ENCODE measurements at places on chromosomes 16 and 17.

- no peak for DNase-seq
Measured at GRCh38 chr16:17936766-17937402, 399.7 kb downstream of the NPIPA8 start.

GRCh38 chr16:31010585-31011325 lies at the start of gene STX1B:
STX1B (minus strand) TSS chr16:31010638; CDS start chr16:31010396, 242 bp downstream.
- DNase-seq = no peak

- DNase-seq = peak; percentile 35
Measured at GRCh38 chr17:50063561-50064252, 7.8 kb downstream of the ITGA3 start.

DNA sequence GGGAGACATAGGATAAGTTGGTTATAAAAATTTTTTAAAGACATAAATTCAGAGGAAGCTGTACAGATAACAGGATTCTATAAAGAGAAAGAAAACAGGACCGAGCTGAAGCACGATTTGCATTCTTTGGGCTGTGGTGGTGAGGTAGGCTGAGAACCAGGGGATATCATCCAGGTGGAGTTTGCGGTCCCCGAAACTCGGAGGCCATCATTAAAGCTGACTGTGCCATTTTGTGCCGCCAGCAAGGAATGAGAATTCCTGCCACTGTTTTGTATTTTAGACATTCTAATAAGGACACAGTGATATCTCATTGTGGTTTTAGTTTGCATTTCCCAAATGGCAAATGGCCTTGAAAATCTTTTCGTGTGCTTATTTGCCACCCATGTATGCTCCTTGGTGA lies 197.9 kb downstream of the IRF8 start:
- no peak for DNase-seq

GRCh38 chr17:27906226-27906580 lies 13.0 kb upstream of the LYRM9 start:
- DNase-seq = no peak

- DNase-seq = no peak
Measured at GRCh38 chr16:22123759-22124490, 31.6 kb downstream of the VWA3A start.

GRCh38 chr16:64295466-64295865 lies 826.4 kb downstream of the CDH11 start:
- no peak for DNase-seq

GRCh38 chr16:74865922-74866598 lies 91.4 kb upstream of the FA2H start:
- no peak for DNase-seq

GRCh38 chr17:29777663-29778062 lies 152.4 kb downstream of the SSH2 start:
- DNase-seq = no peak

GRCh38 chr16:65773301-65773874 lies 593.1 kb upstream of the CDH5 start:
- DNase-seq = no peak

GRCh38 chr17:68302066-68302564 lies 10.8 kb downstream of the ARSG start:
- no peak for DNase-seq

DNA sequence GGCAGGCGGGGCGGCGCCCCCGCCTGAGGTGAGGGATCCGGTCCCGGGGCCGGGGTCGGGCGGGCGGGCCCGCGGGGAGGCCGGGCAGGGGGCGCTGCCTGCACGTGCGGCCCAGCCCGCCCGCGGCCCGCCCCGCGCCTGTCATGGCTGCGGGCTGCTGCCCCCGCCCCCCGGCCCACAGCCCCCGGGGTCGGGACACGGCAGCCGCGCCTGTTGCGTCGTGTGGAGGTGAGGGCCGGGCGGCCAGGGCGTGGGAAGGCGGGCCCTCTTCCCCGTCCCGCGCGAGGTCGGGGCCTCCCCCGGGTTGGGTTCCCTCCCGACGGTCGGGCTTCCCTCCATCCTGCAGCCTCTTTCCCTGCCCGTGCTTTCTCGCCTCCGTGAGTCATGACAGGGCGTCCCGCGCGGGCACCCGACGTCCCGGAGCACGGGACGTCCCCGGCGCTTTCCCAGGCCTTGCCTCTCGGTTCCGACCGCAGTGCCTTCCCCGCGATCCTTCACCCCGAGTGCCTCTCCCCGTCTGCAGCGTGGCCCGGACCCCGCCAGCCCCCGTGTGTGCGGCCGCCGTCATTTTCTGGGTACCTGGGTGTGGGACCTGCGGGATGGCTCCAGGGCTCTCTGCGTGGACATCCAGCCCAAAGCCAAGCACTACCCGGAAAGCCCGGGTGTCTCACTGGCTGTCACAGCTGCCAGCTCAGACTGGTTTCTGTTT lies 76.7 kb downstream of the CHD9 start:
- DNase-seq = peak; percentile 87

GRCh38 chr16:24745791-24746190 lies 16.3 kb downstream of the TNRC6A start:
- DNase-seq = no peak

Data from suppressor macrophage (primary cell).